Lower lobe of right lung (tissue), 2 donors: ENCODE measurements at places on chromosomes 4 and X.

DNA sequence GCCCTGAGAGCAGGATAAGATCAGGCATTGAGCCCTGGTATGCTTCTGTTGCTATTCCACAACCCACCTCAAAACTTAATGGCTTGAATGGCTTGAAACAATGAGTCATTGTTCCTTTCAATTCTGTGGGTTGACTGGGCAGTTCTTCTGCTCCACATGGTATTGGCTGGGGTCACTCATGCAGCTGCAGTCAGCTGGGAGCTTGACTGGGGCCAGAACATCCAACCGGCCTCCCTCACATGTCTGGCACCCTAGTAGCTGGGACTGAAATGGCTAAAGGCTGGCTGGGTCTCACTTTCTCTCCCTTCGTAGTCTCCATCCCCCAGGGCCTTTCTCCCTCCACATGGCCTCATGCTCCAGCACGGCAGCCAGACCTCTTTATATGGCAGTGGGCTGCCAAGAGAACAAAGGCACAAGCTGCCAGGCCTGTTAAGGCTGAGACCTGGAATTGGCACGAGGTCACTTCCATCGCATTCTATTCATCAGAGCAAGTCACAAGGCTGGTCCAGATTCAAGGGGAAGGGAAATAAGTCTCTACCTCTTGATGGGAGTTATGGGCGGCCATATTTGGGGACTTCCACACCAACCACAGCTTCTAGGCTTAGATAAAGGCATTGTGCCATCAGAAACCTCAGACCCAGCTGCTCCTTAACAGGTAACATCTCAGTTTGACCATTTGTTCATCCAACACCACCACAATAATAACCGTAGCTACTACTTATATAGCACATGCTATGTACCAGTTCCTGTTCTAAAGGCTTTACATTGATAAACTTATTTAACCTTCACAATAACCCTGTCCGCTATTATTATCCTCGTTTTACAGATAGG lies 159.7 kb upstream of the ATP6AP2 start:
- no peak overlapping the region for H3K4me3 ChIP-seq
- H3K27me3 ChIP-seq: no peaks in the 10 kb centered on the region
- H3K27ac ChIP-seq: no peak overlapping the region
- DNase-seq: no peak
- no peaks in the 10 kb centered on the region for H3K36me3 ChIP-seq

GRCh38 chrX:35858906-35859305 lies 60.6 kb upstream of the CFAP47 start:
- DNase-seq: no peak
- no peaks in the 10 kb centered on the region for H3K36me3 ChIP-seq
- H3K27ac ChIP-seq: no peak overlapping the region
- no peaks in the 10 kb centered on the region for H3K4me1 ChIP-seq

DNA sequence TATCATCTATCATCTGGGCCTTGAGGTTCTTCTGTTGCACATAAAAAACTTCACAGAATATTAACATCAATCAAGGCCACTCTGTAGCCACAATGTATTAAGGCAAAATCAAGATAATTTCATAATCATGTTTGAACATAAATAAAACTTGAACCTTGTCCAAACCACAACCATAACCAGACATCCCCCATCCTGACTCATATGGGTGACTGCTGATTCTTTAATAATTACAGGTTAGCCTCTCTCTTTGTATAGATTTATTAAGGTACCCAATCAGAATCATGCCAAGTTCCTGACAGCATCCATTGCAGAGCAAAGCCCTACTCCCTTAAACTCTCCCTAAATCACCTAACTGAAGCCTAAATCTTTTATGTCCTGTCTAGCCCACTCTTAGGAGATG lies 16.7 kb upstream of the AREG start:
- no peaks in the 10 kb centered on the region for H3K4me1 ChIP-seq
- no peak for DNase-seq
- no peaks in the 10 kb centered on the region for H3K36me3 ChIP-seq
- H3K27me3 ChIP-seq: no peaks in the 10 kb centered on the region
- H3K4me3 ChIP-seq: no peak overlapping the region
- H3K27ac ChIP-seq: no peak overlapping the region

- no peak overlapping the region for H3K4me3 ChIP-seq
- H3K27ac ChIP-seq: no peak overlapping the region
- no peak for DNase-seq
- no peaks in the 10 kb centered on the region for H3K36me3 ChIP-seq
- H3K4me1 ChIP-seq: no peaks in the 10 kb centered on the region
Measured at GRCh38 chrX:116873671-116874070, 410.9 kb upstream of the CT83 start.

DNA sequence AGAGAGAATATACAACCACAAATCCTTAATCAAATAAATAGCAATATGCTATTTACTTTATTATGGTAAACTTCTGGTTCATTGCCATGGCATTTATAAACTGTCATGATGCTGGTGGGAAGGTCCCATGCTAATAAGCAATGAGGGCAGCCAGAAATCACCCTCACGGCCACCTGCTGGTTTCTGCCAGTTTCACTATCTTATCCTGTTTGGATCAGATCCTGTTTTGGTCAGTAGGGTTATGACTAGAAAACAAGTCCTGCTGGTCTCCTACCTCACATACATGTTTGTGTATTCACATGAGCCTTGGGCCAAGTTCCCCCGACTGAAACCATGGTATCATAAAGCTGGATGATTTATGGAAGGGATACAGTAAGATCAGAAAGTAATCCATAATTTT lies 28.1 kb downstream of the XAGE5 start:
- no peak for DNase-seq
- no peaks in the 10 kb centered on the region for H3K4me1 ChIP-seq
- H3K36me3 ChIP-seq: no peaks in the 10 kb centered on the region
- H3K4me3 ChIP-seq: no peak overlapping the region
